ENCODE measurements at places on chromosomes 12 and 14. TPM values are rescaled to one million over a fixed set of nuclear protein-coding genes. Genes with fewer than 3 reads are reported as not detected.

SALL2 gene
- 0.76 TPM for polyA plus RNA-seq

HOXC4 gene
- polyA plus RNA-seq: 0.49 TPM

KRT3 gene
- not detected for polyA plus RNA-seq

RASAL1 gene
- polyA plus RNA-seq: 0.58 TPM

NPFF gene
- 1.3 TPM for polyA plus RNA-seq

C2CD5 gene
- polyA plus RNA-seq: 23.7 TPM

SLC8A3 gene
- not detected for polyA plus RNA-seq

THTPA gene
- polyA plus RNA-seq: 14.2 TPM

TMEM30B gene
- 0.38 TPM for polyA plus RNA-seq

FOXG1 gene
- 0.05 TPM for polyA plus RNA-seq

EML5 gene
- 0.38 TPM for polyA plus RNA-seq

ITPK1 gene
- 23.9 TPM for polyA plus RNA-seq

TPH2 gene
- polyA plus RNA-seq: not detected

CLEC1A gene
- polyA plus RNA-seq: 2.4 TPM

ASCL1 gene
- 0.02 TPM for polyA plus RNA-seq

NANOG gene
- not detected for polyA plus RNA-seq

CLEC6A gene
- 0.06 TPM for polyA plus RNA-seq

TTC6 gene
- polyA plus RNA-seq: not detected

FBRSL1 gene
- 14.3 TPM for polyA plus RNA-seq

GCH1 gene
- polyA plus RNA-seq: 21.2 TPM

PLD4 gene
- polyA plus RNA-seq: 25.8 TPM

GARIN6 gene
- not detected for polyA plus RNA-seq

SAMD15 gene
- 0.22 TPM for polyA plus RNA-seq

KRT78 gene
- 0.24 TPM for polyA plus RNA-seq

SIX1 gene
- not detected for polyA plus RNA-seq

CACNA2D4 gene
- 5.0 TPM for polyA plus RNA-seq

IGFBP6 gene
- 130 TPM for polyA plus RNA-seq

PRH1 gene
- 3.7 TPM for polyA plus RNA-seq

NXPH4 gene
- 0.15 TPM for polyA plus RNA-seq

ADGRD1 gene
- 0.89 TPM for polyA plus RNA-seq

All from spleen (tissue), 13 donors.